ENCODE measurements at places on chromosomes 12 and 14.

DNA sequence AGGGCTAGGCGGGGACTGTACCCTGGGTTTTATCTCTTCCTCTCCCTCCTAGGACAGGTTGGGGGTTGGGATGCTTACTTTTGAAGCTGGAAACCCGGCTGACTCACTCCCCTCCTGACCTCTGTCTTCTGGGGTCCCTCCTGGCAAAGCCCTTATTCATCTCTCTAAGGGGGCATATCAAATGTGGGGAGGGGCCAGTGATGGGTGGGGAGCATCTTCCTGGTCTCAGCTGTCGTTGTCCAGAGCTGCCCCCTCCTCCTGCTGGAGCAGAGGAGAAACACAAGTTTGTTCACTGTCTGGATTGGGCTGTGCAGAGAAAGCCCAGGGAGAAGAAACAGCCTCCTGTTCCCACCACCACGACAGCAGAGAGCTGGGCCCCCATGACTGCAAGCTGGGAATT lies 85.8 kb downstream of the TNFAIP2 start:
- DNase-seq = no peak

- no peak for DNase-seq
Measured at GRCh38 chr12:92571844-92572543, 130.8 kb upstream of the PLEKHG7 start.

GRCh38 chr14:45526715-45527549 lies 273.9 kb upstream of the MIS18BP1 start:
- DNase-seq = peak; percentile 32

DNA sequence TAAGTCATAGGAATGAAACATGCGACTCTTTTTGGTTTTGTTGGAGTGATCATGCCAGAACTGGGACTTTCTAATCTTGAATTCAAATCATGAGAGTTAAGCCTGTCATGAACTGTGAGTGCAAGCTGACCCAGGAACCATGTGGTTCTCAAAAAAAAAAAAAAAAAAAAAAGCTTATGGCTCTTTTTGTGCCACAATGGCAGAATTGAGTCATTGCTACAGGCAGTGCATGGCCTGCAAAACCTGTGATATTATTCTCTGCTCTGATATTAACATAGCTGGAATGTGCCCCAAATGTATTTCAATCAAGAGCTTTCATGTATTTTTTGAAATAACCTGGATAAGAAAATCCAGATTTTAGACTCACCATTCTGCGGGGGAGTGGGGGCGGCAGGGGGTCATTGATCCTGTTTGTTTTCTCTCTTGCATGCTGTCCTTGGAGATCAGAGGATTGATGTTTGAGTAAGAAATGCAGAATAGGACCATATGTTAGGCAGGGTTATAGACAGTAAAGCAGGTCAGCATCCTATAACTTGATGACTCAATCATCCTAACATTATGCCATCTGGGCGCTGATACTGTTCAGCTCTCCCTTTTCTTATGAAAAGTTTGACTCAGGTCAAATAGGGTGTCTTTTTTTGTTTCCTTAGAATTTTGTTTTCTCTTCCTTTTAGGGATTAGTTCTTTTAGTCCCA lies 797.4 kb downstream of the DIO2 start:
- no peak for DNase-seq

GRCh38 chr12:94149781-94150239 lies 1.4 kb downstream of the PLXNC1 start:
- DNase-seq = no peak

GRCh38 chr12:74971201-74971600 lies 238.4 kb downstream of the KCNC2 start:
- DNase-seq = no peak

DNA sequence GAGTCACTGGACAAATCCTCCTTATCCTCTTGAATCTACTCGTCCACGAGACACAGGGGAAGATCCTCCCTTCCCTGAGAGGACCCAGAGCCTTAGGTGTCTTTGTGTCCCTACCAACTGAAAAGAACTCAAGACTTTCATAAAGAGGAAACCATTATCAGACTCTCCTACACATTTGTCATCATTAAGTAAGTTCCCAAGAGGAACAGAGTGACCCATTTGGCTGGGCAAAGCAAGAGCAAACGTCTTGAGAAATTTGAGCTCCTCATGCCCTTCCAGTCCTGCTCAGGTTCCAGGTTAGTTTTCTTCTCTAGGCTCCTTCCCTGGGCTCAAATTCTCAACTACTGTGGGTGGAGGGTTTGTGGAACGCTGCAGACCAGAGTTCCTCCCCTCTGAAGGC lies 5.7 kb downstream of the MLF2 start:
- no peak for DNase-seq

DNA sequence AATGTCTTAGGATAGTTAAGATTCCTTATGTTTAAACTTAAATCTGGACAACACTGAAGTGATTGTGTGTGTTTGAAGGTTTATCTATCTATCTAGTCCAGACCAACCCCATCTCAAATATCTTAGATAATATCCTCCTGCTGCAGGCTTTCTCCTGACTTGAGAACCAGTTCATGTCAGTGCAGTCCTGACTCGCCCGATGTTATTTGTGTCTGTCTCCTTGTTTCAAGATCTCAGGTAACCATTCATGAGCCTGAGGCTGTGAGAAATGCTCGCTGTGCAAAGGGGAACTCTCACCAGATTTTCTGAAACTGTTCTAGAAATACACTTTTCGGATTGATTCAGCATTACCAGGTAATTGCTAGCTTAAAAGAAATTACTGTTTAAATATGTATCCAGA lies 356.2 kb downstream of the SNAPC1 start:
- DNase-seq = no peak

DNA sequence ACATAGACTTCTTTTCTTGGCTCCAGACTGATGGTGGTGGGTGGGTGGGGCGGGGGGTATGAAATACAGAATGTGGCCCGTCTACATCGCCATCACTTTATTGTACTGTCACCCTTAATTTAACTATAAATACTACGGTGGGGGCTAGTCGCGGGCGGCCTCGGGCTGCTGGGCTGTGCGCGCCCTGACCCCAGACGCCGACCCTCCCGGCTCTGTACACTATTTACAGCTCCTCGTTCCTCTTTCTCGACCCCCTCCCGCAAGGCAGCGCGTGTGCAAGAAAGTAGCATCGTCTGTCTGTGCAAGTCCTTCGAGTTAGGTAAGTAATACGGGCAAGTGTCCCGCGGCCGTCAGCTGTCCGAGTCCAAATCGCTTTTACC lies 1.8 kb downstream of the GSC start:
- no peak for DNase-seq

DNA sequence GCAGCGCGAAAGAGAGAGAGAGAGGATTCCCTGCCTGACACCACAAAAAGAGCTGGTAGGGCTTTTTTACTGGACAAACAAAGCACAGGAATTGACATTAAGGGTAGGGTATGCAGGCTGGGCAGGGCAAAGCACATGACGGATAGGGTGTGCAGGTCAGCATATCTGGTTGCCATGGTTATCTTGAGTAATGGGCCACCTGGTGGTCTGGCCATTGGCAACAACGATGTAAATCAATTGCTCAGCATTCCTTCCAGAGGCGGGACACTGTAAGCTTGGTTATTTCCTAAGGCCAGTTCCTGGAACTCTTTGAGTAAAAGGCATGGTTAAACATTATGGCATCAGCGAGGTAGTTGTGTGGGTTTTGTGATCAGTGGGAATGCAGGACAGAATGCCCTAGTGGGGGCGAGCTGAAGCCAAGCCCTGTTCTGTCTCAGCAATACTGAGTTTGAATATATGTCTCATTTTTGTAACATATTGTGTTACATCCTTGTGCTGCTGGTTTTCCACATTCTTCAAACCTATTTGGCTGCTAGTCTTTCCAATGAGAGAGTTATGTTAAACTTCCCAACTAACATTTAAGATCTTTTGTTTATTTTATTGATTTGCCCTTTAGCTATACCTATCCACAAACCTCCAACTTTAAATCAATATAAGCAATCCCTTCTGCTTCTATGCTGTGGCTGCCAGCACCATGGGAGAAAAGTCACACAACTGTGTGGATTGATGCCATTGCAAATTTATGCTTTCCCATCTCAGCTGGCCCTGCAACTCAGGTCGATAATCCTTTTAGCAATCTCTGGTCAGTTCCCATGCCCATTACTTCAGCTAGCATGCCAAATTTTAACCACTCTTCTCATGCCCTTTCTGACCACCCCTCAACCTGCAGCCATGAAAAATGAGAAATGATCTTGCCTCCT lies 396.7 kb upstream of the PDE3A start:
- no peak for DNase-seq

DNA sequence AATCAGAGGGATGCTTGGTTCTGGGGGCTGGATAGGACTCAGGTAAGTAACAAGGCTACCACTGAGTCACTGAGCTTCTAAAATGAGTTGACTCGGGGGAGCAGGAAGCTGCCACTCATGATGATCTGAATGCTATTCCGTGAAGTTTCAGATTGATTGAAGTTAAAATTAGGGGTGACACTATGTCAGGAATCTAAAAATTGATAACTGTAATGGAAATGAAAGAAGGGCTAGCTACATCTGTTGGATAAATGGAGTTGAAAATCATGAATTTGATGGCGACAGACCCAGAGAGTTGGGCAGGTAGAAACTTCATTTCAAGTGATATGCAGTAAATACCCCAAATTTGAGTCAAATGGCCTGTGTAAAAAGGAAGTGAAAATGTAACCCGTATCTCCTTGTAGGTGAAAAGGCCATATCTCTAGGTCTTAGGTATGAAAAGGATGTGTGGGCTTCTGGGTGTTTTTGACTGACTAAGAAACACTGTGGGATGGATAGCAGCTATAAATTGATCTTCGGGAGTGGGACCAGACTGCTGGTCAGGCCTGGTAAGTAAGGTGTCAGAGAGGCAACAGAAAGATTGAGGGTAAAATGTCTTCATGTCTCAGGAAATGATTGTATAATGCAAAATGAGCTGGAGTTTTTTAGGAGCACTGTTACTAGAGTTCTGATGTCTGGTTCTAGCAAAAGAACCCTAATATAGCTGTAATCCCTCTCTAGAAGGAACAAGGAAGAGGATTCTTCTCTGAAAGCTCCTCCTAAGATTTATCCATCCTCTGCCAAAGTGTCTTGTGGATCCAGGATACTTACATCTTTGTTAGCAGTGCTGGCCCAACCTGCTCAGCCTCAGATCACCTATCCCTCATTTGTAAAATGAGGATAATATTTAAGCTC lies 57.3 kb downstream of the DAD1 start:
- DNase-seq = no peak

DNA sequence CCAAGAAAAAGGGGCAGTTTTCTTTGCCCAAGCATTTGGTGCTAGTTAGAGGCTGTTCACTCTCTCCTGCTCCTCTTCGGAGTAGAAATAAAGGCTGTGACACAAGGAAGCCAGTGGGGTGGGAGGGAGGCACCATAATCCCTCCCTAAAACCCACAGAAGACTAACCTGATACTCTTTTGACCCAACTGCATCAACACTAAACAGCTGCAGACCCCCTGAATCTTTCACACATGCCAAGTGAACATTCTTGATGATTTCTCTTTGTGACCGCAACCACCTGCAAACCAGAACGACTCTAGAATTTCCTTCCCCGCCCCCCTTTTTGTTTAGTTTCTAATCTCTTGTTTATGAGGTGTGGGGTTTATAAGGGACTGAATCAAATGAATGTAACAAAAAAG lies 175.8 kb upstream of the BCL2L14 start:
- DNase-seq = no peak

DNA sequence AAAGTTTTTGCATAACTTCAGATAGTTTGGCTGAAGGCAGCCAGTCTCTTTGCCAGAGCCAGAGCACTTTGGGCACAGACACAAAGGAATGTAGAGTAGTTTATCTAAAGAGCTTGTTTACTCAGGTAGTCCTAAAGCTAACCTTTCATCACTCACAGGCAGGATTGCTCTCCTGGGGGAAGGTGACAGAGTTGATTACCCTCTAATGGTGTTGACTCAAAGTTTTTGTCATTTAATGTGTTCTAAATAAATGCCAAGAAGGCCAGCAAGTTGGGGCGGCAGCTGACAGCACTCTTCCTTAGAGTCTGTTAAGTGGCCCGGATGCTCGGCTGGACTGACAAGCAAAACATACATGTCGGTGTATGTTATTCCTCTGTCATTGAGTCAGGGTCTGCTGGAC lies 9.3 kb upstream of the TAS2R46 start:
- DNase-seq = peak; percentile 6
